ENCODE measurements at places on chromosomes 7 and 10.

- no peak for DNase-seq
Measured at GRCh38 chr7:4527988-4528636, 154.0 kb upstream of the FOXK1 start.

GRCh38 chr7:115724400-115725056 is 306.0 kb downstream of the TFEC start:
- peak; percentile 88 for DNase-seq

DNA sequence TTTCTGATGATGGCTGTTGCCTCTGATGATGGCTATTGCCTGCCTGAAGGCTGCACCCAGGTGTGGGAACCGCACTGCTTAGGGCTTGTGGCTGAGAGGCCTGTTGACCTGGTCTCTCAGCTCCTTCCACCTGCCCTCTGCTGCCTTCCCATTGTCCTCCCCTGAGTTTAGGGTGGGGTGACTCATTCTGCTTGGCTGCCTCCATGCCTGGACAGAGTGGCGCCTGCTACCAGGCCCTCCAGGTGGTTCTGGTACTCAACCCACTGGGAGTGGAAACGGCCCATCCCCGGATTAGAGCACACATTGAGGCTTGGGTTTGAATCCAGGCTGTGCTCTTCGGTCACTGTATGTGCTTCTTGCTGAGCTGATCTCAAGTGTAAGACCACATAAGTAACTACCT is 120.6 kb downstream of the SEM1 start:
- DNase-seq = no peak

DNA sequence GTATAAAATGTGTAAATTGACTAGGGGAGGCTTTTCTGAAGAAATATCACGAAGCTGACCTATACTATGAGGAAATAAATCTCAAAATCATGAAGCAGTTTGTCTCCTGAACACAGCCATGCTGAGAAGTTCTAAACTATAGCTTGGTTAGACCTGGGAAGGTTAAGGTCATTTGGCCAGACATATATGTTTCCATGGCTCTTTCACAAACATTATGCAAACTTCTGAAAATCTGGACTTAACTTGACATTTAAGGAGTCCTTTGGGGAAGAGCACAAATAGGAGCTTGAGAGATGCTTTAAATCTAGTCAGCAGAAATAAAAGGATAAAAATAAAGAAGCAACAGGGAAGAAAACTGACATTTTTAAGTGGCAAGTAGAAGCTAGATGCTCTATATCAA is 115.9 kb upstream of the MEOX2 start:
- DNase-seq = no peak

DNA sequence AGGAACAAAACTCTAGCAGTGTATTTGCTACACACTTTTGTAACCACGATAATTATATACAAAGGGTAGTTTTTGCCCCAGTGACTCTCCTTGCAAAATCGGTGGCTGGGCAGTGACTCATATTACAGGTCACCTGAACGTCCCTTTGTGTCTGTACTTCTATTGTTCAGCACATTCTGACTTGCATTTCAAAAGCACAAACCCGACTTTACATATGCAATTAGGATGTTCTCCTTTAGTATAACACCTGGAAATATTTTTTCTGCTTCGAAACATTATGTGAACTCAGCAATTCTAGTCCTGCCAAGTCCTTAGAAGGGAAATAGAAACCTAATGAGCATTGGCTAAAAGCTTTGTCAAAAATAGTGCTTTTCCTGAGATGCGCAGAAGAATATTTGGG is 6.0 kb downstream of the PRR15 start:
- DNase-seq = no peak

DNA sequence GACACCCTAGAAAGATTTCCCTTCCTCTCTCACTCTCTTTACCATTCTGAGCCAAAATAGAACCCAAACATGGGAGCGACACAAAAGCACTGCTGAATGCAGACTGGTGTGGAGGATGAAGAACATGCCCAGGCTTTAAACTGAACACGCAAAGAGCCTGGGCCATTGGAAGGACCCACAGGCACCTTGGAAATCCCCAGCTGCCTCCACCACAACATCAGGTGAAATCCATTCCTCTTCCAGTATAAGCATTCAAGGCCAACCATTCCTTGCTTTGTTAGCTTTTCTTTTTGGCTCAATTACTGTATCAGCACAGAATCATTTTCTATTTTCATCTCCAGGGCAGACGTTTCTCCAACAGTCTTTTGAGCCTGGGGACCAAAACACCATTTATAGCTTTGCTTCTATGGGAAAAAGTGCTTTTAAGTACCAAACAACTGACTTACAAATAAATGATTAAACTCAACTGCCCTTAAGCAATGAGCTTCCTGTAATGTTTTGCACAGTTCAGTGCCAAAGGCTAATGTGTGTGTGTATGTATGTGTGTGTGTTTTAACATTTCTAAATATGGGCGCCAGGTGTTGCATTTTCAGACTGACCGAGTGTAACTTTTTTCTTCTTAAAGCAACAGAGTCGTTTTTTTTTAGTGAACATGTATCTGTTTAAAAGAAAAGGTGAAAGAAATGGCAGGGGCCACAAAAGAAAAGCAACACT is 16.2 kb upstream of the BLNK start:
- no peak for DNase-seq

- no peak for DNase-seq
Measured at GRCh38 chr10:104199567-104199966, 32.6 kb downstream of the CFAP43 start.

DNA sequence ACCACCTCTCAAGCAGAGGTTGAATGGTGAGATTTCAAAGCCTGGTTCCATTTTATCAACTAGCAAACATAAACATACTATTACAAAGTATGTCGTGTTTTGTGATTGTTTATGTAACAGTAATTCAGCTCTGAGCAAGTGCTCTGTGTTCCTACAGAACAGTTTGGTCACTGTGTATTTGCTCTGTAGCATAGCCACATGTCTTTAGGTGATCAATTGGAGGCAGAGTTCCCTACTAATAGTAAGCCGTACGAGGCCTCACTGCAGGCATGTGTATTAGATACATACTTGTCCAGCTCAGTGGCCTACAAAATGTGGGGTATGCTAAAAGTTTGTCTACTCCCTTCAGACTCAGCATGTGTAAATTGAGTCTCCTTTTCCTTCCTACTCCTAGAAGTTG is 53.0 kb downstream of the C1GALT1 start:
- DNase-seq = no peak

- no peak for DNase-seq
Measured at GRCh38 chr10:103678178-103678526, 177.2 kb downstream of the SH3PXD2A start.

- no peak for DNase-seq
Measured at GRCh38 chr10:32795598-32796183, 162.3 kb downstream of the ITGB1 start.

GRCh38 chr7:159094023-159094740 is 50.5 kb downstream of the VIPR2 start:
- DNase-seq = no peak

DNA sequence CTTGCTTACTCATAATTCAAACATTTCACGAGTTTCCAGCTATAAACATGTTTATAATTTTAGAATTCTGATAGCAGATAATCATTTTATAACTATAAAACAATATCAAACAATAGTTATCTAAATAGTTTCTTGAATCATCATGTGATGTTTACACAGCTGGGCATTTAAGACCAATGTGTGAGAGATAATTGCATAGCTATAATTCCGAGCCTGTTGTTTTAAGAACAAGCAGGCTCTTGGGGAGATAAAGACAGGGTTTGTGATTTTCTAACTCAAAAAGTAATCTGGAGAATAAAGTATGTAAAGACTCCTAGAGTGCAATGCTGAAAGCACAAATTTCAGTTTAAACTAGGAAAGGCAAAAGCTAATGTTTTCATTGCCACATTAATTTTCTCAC is 331.2 kb downstream of the LRRTM3 start:
- DNase-seq = no peak

GRCh38 chr10:100598166-100598565 is 62.4 kb downstream of the HIF1AN start:
- no peak for DNase-seq
